ENCODE measurements at places on chromosomes 5 and 9.

- peak; percentile 20 for DNase-seq
These were observed 117.1 kb downstream of the CMYA5 start for GRCh38 chr5:79806741-79807140.

GRCh38 chr5:97026721-97027120, 90.8 kb downstream of the LNPEP start:
- peak; percentile 12 for DNase-seq

- peak; percentile 72 for DNase-seq
These were observed 982.0 kb upstream of the ARRDC3 start for GRCh38 chr5:92364986-92365550.

GRCh38 chr9:70595211-70595610, 180.8 kb upstream of the KLF9 start:
- no peak for DNase-seq

DNA sequence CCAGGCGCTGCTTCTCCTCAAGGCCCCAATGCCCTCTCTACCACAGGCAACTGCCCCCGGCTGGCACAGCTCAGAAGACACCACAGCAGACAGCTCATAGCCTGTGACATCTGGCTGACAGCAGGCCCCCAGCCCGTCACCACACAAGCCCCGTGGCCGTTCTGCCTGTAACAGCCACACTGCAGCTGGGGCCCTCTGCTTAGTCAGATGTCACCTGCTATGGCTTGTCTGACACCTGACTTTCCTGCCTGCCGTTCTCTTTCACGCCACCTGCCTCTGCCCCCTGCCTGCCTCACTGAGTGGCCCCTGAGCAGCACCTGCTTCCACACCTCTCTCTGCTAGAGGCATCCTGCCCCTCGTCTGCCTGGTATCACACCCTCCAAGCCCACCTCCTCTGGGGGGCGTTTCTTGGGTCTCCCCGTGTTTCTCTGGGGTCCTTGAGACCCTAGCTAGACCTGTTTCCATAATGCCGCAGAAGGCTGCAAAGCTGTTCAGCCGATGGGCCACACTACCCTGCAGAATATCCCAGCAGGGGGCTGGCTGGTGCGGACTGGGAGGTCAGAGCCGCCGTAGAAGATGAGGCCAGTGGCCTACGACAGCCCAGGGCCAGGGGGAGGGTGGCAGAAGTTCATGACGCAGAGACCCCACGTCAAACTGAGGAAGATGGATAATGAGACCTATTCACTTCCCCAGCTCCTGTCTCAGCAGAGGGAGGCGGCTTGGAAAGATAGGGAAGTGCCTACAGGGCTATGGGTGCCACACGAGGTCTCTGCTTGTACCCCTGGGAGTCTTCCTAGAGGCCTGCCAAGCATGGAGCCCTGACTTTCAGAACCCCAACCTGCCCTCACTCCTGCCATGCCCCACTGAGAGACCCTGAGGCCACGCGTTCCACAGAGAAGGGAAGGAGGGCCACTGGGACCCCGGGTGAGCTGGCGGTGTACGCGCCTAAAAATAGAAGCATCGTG, 95.1 kb downstream of the ZNF354C start:
- no peak for DNase-seq

DNA sequence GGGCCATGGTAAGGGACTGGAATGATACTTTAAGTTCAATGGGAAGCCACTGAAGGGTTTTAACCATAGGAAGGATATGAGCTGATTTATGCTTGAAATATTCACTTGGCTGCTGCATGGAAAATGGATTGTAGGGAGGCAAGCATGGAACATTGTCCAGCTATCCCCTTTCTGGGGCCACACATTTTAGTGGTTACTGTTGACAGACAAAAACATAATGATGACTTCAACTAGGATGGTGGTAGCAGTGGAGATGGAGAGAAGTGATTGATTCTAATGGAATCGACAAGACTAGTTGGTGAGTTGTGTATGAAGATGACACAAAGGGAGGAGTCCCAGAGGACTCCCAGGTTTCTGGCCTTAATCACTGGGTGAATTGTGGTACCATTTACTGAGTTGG, 6.2 kb upstream of the FCHSD1 start:
- DNase-seq: peak; percentile 34

GRCh38 chr9:133919253-133920115, 72.6 kb downstream of the VAV2 start:
- peak; percentile 19 for DNase-seq

DNA sequence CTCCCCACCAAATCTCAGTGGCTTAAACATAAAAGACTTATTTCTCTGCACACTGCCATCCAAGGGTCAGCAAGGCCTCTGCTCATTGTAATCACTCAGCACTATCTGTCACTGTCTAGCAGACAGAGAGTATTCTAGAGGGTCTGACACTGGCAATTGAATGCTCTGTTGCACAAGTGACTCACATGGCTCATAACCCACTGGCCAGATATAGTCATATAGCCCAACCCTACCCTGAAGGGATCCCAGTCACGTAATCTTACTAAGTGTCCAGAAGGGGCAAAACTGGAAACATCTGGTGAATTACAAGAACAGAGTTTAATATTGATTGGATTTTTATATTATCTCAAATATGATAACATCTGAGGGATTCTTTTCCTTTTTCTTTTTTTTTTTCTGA, 80.7 kb downstream of the TSSK1B start:
- no peak for DNase-seq

- no peak for DNase-seq
These were observed 741.3 kb downstream of the TLE1 start for GRCh38 chr9:80948066-80948465.

DNA sequence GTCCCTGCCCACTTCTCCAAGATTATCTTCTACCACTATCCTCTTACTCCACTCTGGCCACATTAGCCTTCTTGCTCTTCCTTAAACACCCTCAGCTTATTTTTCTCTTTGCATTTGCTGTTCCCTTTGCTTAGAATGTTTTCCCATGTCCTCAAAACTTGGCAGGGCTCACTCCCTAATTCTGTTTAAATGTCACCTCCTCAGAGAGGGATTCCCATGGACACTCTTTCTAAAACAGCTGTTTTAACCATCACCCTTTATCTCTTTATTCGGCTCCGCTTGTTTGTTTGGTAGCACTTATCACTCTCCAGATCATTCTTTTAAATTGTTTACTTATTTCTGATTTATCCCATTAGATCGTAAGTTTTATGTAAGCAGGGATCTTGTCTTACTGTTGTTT, 278.5 kb downstream of the CWC27 start:
- no peak for DNase-seq

DNA sequence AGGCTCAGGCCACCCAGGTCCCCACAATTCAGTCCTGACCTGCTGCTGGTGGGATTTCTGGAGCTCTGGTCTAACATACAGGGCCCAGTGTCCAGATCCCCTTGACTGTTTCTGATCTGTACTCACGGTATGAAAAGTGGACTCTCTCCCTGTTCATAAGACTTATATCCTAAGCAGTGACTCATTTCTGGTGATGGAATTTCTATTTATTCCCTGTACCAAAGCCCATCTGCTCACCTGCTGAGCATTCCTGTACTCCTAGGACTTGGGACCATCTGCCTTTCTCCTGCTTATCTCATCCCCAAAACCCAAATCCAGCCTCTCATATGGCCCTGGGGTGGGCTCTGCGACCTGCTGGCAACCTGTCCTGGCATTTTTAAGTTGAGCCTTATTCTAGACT, 86.6 kb downstream of the APBA1 start:
- no peak for DNase-seq

- DNase-seq: peak; percentile 62
These were observed 77.6 kb downstream of the PCDH1 start for GRCh38 chr5:141800617-141801016.

GRCh38 chr9:31639451-31639850, 745.0 kb upstream of the ACO1 start:
- DNase-seq: no peak

DNA sequence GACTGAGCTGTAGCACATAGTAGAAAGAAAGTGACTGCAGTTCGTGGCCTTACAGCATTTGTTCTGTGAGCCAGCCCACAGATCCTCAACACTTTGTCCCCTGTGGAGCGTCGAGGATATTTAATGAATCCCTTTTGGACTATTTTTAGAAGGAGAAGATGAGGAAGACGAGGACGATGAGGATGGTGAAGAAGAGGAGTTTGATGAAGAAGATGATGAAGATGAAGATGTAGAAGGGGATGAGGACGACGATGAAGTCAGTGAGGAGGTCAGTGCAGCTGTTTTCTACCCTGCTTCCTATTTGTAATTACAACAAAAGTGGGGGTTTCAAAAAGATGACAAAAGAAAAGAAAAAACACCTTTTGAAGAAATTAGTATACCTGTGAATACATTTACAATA, 28.0 kb downstream of the ANP32B start:
- no peak for DNase-seq

DNA sequence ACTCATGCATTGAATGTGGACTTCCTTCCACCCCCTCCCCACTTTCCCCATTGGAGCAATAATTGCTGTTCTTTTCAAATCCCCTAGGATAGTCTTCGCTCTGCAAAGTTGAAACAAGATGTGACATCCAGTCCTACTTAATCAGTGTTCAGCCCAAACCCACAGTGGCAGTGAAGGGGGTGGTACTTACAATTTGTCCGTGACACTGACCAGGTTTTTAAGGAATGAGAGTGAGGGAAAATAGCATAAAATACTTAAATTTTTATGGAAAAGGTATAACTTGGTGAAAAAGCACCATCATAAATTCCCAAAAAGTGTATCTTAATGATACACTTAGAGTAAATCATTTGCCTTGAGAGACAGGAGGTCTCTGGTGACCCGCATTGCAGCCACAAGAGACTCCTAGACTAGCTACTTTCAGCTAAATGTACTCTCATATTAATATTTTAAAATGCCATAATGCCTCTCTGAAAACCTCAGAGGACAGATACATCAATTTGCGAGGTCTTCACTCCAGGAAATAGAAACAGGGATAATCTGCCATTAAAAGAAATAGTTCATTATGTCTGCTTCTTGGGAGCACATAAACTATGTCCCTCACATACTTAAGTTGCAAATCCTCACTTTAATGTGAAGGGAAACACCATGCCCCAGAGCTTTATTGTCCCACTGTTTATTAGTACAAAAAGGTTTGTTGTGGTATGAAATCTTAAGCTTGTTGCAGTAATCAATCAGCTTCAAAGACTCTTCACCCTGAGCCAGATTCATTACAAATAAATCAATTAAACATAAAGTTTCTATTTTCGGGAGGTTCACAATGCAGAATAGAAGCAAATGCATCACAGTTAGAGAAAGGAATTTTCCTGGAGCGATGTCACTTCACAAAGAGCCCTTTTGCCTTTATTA, 343.6 kb upstream of the ISL1 start:
- DNase-seq: no peak

- DNase-seq: no peak
These were observed 17.0 kb downstream of the MRNIP start for GRCh38 chr5:179841621-179842020.

DNA sequence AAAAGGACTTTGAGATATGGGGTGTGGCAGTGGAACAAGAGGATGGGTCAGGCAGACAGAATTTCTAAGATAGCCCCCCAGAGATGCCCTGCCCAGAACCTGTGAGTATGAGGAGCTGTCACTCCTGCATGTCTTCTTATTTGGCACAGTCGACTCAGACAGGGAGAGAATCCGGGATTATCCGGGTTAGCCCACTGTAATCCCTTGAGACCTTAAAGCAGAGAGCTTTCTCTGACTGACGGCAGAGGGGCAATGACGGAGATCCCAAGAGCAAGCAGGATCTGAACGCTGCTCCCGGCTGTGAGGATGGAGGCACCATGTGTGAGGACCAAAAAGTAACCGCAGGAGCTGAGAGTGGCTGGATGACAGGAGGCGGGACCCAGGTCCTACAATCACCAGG, 8.8 kb upstream of the NHP2 start:
- no peak for DNase-seq

DNA sequence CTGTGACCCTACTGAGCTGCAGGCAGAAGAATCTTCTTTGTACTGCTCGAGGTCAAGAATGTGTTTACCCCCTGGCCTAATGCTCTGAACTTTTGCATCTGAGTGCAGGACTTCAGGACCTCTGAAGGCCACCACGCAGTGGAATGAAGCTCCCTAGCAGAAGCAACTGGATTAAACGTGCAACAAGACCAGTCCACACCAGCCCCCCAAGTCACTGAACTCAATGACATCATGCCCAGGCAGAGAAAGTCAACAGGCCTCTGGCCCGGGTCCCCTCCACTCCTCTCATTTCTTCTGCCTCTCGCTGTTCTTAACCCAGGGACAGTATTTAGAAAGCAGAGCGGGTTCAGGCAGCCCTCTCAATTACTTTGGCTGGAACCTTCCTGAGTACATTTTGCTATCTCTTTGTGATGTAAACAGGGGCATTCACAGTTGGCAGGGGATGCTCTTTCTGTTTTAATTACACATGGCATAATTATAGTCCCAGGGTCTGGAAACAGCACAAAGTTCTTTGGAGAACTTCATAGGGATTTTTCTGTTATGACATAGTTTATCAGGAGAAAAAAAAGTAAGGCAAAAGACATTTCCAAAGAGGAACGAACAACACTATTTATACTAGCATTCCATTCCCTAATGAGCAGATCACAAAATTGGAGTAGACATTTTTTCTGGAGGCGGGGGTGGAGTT, 108.2 kb upstream of the SPATA31D4 start:
- DNase-seq: no peak

DNA sequence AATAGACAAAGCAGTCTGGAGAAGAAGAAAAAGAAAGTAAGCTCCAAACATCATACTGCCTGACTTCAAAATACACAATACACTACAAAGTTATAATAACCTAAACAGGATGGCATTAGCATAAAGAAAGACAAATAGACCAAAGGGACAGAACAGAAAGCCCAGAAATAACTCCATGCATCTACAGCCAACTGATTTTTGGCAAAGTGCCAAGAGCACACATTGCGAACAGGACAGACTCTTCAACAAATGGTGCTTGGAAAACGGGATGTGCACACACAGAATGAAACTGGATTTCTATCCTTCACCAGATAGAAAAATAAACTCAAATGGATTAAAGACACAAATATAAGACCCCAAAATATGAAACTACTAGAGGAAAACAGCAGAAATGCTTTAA, 66.6 kb upstream of the SPATA31E1 start:
- DNase-seq: peak; percentile 22

GRCh38 chr5:167614294-167615021, 677.0 kb upstream of the WWC1 start:
- no peak for DNase-seq

DNA sequence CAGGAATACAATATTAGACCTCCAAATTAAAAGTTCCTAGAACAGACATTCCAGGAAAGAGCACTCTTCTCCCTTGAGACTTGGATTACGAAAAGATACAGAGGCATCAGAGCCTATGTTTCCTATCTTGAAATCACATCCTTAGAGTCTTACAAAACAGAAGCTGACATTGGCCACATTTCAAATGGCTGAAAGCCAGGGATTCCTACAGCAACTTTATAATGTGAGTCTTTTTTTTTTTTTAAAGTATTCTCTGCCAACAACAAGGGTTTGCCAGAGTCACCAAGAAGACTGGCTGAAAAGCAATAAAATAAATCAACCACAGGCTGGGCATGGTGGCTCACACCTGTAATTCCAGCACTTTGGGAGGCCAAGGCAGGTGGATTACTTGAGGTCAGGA, 63.1 kb downstream of the TRPM6 start:
- DNase-seq: peak; percentile 41

GRCh38 chr5:115457571-115457970, 87.0 kb downstream of the FEM1C start:
- no peak for DNase-seq

GRCh38 chr5:155451106-155451505, 437.6 kb downstream of the KIF4B start:
- no peak for DNase-seq
